ENCODE measurements at places on chromosomes 11 and 22.

DNA sequence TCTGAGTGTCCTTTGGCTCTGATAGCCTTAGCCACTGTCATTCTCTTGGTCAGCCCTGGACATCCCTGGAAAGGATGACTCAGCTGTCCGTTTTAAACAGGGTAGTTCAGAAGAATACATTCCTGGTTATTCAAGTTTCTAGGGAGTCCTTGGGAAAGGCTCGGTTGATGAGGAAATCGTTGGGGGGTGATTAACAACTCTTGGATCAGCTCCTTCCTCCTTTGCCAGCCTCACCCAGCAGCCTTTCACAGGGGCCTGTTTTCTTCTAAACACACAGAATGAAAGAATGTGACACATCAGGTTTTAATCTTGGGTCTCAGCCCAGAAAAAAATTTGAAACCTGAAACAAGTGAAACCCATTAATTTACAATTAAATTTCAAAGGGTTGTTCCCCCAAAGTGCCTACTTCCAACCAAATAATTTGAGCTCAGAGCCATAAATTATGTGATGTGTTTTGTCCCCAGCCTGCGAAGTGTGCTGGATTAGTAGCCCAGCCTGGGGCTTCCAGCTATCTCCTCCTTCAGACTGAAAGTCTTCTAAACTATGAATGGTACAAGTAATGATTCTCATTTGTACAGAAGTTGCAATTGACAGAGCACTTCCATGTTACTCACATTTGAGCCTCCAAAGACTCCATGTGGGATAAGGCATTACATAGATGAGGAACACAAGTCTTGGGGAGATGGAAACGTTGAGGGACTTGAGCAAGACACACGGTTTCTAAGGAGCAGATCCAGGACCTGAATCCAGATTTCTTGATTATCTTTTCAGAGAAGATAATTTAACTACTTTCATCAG is 19.3 kb upstream of the MRGPRX2 start:
- no peak for DNase-seq

- no peak for DNase-seq
Measured at GRCh38 chr11:72525466-72525865, 91.1 kb upstream of the CLPB start.

GRCh38 chr11:2509481-2510001 is 64.7 kb downstream of the KCNQ1 start:
- DNase-seq: no peak

- no peak for DNase-seq
Measured at GRCh38 chr11:44304091-44305025, 5.6 kb downstream of the ALX4 start.

DNA sequence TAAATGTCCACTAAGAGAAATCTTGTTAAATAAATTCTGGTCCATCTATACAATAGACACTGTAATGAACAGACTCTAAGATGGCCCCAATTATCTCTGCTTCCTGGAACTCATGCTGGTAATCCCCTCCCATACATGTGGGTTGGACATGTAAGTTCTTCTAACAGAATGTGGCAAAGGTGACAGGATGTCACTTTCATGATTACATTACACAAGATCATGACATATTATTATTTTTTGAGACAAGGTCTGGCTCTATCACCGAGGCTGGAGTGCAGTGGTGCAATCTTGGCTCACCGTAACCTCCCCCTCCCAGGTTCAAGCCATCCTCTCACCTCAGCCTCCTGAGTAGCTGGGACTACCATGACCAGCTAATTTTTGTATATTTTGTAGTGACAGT is 14.6 kb upstream of the NDUFC2 start:
- DNase-seq: no peak

GRCh38 chr11:101885631-101886030 is 29.2 kb upstream of the CEP126 start:
- no peak for DNase-seq

- DNase-seq: no peak
Measured at GRCh38 chr11:110338684-110339083, 42.3 kb upstream of the RDX start.

GRCh38 chr22:41830174-41830573 is 2.7 kb upstream of the SREBF2 start:
- no peak for DNase-seq

GRCh38 chr11:387193-387793 is 6.7 kb upstream of the PKP3 start:
- no peak for DNase-seq

GRCh38 chr11:82117362-82117761 is 616.3 kb downstream of the FAM181B start:
- no peak for DNase-seq

DNA sequence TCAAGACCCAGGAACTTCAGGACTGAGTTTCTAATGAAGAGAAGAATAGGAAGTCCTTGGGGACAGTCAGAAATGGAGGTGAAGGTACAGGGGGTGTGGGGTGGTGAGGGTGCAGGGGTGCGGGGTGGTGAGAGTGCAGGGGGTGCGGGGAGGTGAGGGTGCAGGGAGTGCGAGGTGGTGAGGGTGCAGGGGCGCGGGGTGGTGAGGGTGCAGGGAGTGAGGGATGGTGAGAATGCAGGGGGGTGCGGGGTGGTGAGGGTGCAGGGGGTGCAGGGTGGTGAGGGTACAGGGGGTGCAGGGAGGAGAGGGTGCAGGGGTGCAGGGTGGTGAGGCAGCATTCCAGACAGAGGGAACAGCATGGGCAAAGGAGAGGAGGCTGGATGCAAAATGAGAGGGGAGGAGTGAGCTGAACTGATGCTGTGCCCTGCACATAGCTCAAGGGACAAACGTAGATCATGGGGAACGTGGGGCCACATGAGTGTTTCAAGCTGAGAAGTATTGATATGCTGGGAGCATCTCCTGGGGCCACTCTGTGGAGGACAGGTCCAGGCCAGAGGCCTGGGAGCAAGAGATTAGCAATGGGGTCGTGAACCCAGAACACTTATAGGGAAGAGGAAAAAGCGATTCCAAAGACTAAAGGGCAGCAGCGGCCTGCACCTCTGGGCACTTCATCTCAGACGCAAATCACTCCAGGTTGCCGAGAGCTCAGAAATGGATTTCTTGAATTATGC is 23.7 kb upstream of the DAGLA start:
- DNase-seq: no peak

- no peak for DNase-seq
Measured at GRCh38 chr11:27471589-27472397, 797 bp downstream of the LGR4 start.

- DNase-seq: no peak
Measured at GRCh38 chr11:2812371-2812991, 73.1 kb downstream of the CDKN1C start.

DNA sequence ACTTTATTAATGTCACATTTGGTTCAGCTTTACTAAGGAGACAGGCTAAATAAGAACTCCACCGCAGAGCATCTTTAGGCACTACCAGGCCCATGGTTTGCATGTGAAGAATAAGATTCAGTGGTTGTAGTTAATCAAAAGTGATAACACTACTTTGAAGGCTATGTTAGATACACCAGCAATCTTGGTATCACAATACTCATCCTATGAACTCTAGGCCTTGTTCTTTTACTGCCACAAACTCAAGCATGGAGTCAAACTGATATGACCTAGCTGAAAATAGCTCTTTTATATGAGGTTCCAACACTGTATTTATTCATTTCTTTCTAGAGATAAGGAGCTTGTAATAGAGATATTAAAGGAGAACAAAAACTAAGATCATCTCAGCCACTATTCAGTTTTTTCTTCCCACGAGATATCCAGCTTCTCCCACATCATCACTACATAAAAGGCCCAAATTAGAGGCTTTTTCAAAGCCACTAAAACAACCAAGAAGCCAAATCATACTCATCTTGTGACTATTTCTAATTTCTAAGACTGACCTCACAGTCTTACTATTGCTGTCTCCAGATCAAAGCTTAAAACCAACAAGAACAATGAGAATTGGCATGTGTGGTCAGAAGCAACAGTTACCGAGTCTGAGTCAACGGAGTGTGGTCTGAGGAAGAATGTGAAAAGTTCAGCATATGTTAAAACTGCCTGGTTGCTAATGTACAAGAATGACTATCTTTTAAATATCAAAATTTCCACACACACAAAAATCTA is 25.1 kb upstream of the GUCY1A2 start:
- DNase-seq: peak; percentile 5

DNA sequence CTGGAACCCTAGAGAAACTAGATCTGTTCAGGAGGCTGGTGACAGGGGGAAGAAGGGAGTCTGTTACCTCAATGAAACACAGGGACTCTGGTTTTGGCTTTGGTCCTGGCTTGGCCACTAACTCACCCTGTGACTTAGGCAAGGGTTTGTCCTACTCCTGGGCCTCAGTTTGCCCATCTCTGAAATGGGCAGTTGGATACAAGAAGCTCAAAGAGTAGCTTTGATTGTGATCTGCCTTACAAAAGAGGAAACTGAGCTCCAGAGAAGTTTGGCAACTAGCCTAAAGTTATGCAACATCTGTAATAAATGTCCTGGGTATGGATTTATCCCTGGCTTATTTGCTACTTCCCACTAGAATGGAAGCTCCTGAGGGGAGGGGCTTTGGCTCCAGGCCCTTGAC is 24.0 kb upstream of the LMO1 start:
- no peak for DNase-seq

DNA sequence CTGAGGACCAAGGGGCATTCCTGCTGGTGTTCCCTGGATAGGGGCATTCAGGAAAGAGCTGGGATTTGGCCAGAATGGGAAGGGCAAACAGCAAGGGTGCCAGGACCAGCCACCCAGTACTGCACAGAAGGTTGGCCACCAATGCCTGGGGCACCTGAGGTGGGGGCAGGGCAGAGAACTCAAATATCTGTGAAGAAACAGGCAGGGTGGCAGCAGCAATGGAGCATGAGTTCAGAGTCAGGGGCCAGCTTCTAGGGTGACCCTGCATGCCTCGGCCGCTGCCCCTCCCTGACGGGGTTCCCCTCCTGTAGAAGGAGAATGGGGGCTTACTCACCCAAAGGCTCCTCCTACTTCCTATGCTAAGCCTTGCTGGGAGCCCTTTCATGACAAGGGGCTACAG is 79.3 kb upstream of the SHANK2 start:
- DNase-seq: no peak

- no peak for DNase-seq
Measured at GRCh38 chr22:19687561-19688300, 26.6 kb upstream of the SEPTIN5 start.

- DNase-seq: no peak
Measured at GRCh38 chr11:68411501-68411991, 49.0 kb upstream of the PPP6R3 start.

- no peak for DNase-seq
Measured at GRCh38 chr11:110710628-110711381, 1.4 kb downstream of the ARHGAP20 start.

DNA sequence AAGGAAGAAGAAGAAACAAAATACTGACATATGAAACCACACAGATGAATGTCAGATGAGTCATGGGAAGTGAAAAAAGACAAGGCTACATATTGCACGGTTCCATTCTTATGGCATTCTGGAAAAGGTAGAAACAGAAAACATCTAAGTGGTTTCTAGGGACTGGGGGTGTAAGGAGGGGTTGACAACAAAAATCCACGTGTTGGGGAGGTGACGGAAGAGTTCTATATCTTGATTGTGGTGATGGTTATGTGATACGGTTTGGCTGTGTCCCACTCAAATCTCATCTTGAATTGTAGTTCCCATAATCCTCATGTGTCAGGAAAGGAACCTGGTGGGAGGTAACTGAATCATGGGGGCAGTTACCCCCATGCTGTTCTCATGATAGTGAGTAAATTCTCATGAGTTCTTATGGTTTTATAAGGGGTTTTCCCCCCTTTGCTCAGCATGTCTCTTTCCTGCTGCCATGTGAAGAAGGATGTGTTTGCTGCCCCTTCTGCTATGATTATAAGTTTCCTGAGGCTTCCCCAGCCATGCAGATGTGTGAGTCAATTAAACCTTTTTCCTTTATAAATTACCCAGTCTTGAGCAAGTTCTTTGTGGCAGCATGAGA is 6.4 kb upstream of the ARFGAP3 start:
- no peak for DNase-seq

- no peak for DNase-seq
Measured at GRCh38 chr11:117081908-117082307, 16.3 kb downstream of the SIK3 start.

GRCh38 chr11:29879560-29879959 is 137.3 kb downstream of the KCNA4 start:
- DNase-seq: no peak

GRCh38 chr22:17838180-17838865 is 64.1 kb upstream of the BID start:
- DNase-seq: no peak

- DNase-seq: no peak
Measured at GRCh38 chr11:119359365-119360214, 13.1 kb upstream of the MFRP start.

DNA sequence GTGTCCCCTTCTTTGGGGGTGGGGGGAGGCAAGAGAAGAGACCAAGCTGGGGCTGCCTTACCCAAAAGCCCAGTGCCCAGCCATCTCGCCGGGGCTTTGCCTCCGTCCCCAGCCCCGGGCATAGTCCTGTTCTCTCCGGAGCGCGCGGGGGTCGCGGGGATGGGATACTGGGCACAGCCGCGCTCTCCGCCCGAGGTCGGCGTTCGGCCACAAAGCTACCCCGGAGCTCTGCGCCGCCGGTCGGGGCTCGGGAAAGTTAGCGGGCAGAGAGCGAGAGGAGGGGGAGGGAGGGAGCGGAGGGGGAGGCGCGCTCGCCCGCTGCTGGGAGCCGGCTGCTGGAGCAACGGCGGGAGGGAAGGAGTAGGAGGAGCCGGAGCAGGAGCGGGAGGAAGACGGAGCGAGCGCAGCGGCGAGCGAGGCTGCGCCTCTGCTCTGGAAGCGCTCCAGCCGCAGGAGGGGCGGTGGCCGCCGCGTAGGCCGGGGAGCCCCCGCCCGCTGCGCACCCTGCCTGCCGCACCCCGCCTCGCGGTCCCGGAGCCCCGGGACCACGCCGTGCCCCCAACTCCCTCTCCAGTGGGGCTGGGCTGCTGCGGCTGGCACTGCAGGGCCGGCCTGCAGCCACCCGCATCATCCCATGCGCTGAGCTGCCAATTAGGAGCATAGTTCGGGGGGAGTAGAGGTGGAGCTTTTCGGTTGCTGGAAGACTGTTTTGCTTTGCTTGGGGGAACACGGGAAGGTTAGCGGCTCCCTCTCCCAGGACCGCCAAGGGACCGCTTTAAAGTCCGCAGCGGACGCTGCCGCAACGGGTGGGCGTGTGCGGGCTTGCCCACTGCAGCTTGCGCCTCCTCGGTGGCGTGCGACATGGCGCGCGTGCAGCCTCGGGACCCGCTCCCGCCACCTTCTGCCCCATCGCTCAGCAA is at the start of gene SCN4B:
SCN4B (minus strand) TSS at position 272 of the 920 bp plus-strand sequence; CDS start at position 122, 150 bp downstream.
- no peak for DNase-seq

- DNase-seq: no peak
Measured at GRCh38 chr11:82174610-82175009, 559.1 kb downstream of the FAM181B start.

- no peak for DNase-seq
Measured at GRCh38 chr11:77093987-77094840, 8.4 kb upstream of the OMP start.

GRCh38 chr11:119389611-119390254 is 8.2 kb upstream of the USP2 start:
- DNase-seq: no peak

DNA sequence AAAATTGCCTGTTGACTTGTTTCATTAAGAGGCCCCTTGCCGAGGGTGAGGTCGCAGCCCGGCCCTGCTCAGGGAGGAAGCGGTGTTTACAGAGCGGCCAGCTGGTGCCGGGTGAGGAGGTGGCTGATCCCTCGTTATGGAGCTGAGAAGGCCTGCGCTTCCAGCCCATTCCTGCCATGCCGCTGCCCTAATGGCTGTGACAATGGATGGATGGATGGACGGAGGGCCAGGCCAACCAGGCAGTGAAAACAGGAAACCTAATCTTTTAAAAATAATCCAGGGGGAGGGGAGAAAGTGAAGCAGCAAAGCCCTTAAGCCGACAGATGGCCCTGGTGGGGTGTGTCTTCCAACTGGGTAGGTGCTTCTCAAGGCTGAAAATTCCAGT is 38.5 kb downstream of the BCR start:
- no peak for DNase-seq

Data from T-helper 1 cell (primary cell).